Stimulated activated CD8-positive, alpha-beta memory T cell treated with anti-CD3 and anti-CD28 coated beads, Interleukin-7, amount 100 ng/mL, for 24 hours (primary cell): ENCODE measurements at places on chromosomes 2 and 18.

- no peak for DNase-seq
These were observed 184.1 kb downstream of the MTCL1 start for GRCh38 chr18:8889489-8889888.

GRCh38 chr18:24894880-24895279, 434.4 kb downstream of the HRH4 start:
- no peak for DNase-seq

- no peak for DNase-seq
These were observed 206.5 kb downstream of the CPS1 start for GRCh38 chr2:210762604-210763588.

DNA sequence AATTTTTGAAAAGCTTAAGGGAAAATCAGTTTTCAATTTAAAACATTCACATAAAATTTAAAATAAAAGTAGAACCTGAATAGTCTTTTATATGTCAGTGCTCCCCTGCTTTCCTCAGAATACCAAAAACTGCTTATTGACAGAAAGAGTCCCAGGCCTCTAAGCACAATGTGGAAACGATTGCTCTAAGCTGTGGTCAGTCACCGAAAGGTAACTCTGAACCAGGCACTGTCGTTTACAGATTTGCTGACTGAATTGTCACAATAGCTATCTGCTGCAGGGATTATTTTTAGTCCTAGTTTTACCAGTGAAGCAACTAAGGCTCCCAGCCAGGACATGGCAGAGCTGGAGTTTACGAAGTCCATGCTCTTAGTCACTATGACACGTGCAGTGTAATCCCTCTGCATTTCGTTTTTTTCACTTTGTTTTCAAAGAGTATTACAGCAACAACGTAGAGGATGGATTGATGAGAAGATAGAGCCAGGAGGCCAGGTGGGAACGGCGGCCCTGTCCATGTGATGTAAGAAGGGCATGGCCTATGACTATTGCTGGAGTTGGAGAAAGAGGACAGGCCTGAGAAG, 28.1 kb upstream of the TMEM247 start:
- no peak for DNase-seq

GRCh38 chr2:105919191-105919811, 174.6 kb downstream of the NCK2 start:
- no peak for DNase-seq

- no peak for DNase-seq
These were observed 273.1 kb downstream of the DLGAP1 start for GRCh38 chr18:4181882-4182568.

GRCh38 chr18:58235001-58235436, 191.0 kb downstream of the NEDD4L start:
- DNase-seq: no peak

GRCh38 chr2:202815548-202816360, 55.8 kb downstream of the ICA1L start:
- no peak for DNase-seq

DNA sequence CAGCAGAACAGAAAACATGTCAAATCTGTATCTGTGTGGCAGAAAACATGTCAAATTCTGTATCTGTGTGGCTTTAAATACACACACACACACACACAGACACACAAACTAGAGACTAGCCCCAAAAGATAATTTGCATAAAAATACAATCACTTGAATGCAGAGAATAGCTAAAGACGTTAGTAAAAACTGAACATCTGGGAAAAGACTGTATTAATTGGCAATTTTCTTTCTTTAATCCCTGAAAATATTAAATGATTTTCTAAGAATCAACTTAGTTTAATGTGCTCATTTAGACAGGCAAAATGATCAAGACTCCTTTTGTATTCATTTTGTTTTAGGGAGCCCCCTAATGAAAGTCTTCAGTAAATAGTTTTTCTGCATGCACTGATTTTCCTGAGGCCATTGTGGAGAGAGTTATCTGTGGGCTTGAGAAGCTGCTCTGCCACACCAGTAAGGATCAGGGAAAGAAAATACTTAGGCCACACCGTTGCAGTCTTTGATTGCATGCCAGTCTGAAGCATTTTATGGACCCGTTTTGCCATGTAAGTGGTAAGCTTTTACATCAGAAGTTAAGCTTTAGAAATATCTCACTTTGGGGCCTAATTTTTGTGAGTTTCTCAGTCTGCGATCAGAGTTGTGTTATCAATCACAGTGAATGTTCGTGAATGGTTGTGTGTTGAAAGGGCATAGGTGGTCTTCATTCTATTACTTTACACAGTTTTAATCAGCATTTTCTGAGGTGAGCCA, 2.2 kb downstream of the SPATS2L start:
- no peak for DNase-seq

- no peak for DNase-seq
These were observed 17.2 kb upstream of the ATG16L1 start for GRCh38 chr2:233234264-233234663.

GRCh38 chr2:180709392-180710145, 270.8 kb upstream of the UBE2E3 start:
- DNase-seq: no peak
